ENCODE measurements at places on chromosomes 16 and 17.

DNA sequence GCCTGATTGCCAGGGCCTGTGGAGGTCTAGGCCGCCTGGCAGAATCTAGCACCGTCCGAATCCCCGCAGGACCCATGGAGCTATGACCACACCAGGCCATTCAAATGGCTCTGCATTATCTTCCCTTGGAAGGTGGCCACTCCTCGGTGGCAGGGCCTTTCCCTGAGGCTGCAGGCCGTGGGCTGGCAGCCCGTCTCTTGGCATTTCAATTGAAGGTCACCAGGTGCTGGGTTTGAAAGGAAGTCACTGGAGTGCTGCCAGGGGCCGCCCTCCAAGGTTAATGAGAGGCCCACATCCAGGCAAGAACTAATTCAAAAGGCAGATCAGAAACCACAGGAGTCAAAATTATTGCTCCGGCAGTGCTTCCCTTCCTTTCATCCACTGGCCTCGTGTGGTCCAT lies 27.7 kb upstream of the CACNG5 start:
- DNase-seq, result no peak

DNA sequence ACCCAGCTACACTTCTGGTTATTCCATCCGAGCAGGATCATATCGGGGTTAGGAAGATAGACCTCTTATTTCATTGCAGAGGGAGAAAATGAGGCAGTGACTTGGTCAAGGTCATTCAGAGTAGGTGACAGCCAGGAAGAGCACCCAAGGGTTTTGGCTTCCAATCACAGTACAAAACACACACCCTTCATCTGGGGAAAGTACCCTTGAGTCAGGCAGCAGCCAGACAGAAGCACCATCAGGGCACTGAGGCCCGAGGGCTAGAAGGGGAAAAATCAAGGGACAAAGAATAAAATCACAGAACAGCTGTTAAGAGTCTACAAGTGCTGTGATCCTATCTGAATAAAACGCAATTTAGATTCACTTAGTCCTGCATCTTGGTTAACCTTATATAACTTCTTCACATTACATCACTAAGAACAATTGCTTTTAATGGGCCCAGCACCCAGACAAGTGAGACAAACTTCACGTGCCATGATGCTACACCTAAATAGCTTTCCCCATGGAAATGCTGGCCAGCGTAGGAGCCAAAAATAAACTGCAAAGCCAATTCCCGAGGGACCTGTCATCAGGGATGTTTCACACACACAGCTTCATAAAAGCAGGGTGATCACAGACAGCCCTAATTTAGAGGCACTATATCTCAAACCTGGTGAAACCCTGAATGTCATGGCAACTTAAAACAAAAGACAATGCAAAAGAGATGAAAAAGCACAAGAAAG lies 4.9 kb downstream of the UBE2O start:
- DNase-seq, result no peak

DNA sequence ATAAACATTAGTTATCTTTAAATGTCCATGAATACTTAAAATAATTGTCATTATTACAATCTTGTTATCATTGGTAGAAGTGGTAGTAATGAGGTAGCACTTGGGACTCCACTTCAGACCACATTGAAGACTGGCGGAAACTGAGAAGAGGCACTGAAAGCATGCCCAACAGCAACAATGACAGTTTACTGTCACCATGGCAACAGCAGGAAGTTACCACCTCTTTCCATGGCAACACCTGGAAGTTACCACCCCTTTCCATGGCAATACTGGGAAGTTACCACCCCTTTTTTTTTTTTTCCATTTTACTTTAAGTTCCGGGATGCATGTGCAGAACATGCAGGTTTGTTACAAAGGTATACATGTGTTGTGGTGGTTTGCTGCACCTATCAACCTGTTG lies 494.9 kb upstream of the RBFOX1 start:
- DNase-seq, result no peak

DNA sequence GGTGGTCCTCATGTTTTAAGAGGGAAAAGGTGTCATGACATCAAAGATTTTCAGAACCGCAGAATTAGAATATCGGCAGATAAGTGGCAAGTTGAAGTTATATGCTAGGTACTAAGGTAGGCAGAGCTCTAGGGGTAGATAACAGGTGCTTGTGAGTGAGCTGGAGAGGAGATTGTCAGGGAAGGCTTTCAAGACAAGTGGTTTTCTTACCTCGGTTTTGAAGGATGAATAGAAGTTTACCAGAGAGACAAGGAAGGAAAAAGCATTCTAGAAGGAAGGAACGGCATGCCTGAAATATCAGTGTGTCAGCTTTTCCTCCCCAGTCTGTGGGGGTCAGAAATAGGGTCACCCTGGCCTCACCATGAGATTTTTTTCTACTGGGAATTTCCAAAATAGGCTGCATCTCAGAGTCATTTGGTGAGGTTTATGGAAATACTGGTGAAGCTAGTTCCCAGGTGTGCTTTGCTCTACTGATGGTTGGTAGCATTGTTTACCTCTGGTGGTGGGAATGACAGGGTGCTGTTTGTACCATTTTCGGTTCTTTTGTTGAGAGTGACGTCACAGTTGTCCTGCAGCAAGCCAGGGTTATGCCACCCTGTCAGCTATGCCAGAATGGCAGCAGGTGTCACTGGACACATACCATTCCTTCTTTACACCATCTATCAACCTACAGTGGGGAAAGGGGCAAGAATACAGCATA lies 112.5 kb downstream of the MSI2 start:
- DNase-seq, result no peak

DNA sequence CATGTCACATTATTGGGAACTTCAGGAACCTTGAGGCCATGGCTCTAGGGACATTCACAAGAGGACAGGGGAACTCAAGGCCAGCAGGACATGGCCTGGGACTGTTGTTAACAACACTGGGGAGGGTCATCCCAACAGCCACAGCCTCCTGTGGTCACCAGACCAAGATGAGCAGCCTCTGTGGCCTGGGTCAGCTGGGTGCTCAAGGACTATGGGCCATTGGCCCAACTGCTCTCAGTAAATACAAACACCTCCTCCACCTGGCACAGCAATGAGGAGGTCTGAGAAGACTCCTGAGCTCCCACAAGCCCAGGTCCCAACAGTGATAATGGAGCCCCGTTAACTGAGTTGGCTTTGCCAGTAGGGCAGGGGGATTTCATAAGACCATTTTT lies 20.9 kb downstream of the KIFC3 start:
- DNase-seq, result no peak

DNA sequence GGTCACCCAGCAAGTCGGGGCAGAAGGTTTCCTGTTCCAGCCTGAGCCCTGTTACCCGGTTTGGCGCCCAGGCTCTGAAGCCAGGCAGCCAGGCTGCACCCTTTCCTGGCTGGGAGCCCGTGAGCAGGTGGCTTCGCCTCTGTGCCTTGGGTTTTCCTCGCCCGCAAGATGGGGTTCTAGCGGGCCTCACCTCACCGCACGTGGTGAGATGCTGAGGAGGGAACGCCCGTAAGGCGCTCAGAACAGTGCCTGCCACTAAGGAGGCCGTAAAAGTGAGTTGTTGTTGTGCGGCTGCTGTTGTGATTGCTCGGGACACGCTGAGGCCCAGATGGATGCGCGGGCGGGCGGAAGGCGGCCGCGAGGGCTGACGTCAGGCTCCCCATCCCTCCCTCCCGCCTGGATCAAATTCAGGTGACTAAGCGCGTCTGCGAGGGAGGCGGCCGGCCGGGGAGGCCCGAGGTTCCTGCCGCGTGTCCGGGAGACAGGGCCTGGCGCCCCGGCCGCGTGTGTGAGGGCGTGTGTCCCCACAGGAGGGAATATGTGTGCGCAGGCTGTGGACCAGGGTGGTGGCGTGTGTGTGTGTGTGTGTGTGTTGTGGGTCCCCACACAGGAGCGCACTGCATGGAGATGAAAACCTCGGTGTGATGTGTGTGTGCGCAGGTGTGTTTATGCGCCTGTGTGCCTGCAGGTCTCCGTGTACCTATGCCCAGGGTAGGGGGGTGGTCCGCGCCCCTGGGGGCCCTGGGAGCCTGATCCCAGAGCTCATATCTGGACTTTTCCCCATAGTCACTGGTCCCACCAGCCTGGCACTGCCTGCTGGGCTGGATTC lies 4.3 kb downstream of the CAMKK1 start:
- DNase-seq, result no peak

GRCh38 chr16:68356249-68356918 lies 45.6 kb downstream of the PRMT7 start:
- peak; percentile 32 for DNase-seq

DNA sequence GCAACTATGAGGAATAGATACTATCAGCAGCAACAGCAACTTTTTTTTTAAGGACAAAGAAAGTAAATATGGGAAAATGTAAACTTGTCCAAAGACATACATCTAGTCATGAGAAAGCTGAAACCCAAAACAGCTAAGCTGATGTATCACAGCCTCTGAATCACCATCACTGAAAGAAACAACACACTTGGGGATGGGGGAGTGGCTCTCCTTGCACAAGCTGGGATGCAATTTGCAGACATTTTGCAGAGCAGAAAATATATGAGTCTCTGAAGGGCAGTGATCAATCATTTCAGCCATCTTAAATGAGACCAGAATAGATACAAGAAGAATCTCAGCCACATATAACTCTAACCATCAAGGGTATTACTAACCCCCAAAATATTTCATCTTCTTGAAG lies 79.1 kb downstream of the GRIN2A start:
- no peak for DNase-seq

DNA sequence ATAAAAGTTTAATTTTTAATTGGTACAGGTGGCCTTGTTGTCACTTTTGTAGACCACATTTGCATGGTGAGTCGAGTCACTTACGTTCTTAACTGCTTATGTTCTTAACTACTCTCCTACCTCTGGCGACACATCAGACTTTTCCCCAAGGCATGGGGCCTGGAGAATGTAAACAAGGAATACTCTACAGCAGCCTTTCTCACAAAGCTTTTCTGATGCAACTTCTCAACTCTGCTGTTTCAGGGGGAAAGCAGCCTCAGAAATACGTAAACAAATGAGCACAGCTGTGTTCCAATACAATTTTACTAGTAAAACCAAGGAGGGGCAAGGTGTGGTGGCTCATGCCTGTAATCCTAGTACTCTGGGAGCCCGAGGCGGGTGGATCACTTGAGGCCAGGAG lies 6.9 kb downstream of the KARS1 start:
- DNase-seq, result no peak

GRCh38 chr17:9427465-9428315 lies 147.9 kb downstream of the STX8 start:
- no peak for DNase-seq

GRCh38 chr17:62809656-62810055 lies 1.5 kb upstream of the MARCHF10 start:
- DNase-seq, result no peak

DNA sequence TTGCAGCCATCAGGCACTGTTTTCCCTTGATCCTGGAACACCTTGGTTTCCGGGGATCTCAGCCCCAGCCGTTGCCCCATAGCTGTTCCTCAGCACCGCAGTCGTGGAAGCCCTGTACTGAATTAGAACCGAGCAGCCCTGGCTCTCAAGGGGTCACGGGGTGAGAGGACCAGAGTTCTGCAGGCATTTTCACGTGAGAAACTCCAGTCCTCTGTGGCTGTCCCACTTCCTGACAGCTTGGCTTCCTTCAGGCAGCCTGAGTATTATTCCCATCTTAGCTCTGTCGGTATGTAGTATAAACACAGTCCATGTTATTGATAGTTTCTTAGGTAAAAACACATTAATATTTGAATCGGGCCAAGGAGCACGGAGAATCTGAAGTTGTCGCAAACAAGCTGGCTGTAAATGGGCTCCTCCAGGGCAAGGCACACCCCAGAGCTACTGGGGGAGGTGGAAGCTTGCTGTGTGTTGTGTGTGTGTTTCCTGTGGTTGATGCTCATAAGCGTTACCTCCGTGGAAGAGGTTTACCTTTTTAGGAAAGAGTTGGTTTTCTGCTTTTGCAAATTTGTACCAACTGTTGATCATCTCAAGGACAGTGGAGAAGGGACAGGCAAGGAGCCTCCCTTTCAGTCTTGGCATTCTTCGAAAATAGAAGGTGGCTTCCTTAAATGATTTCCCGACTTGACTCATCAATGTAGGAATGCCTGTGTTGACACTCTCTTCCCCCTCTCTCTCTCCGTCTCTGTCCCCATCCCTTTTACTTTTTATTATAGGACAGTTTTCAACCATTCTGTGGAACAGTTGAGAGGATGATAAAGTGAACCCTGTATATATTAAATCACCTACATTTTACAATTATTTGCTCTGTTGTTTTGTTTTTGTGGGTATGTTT lies 208.9 kb upstream of the CHMP6 start:
- DNase-seq, result no peak

- DNase-seq, result no peak
Measured at GRCh38 chr16:10600782-10601443, 20.5 kb upstream of the EMP2 start.

- no peak for DNase-seq
Measured at GRCh38 chr17:64572682-64573154, 65.9 kb downstream of the CEP95 start.

DNA sequence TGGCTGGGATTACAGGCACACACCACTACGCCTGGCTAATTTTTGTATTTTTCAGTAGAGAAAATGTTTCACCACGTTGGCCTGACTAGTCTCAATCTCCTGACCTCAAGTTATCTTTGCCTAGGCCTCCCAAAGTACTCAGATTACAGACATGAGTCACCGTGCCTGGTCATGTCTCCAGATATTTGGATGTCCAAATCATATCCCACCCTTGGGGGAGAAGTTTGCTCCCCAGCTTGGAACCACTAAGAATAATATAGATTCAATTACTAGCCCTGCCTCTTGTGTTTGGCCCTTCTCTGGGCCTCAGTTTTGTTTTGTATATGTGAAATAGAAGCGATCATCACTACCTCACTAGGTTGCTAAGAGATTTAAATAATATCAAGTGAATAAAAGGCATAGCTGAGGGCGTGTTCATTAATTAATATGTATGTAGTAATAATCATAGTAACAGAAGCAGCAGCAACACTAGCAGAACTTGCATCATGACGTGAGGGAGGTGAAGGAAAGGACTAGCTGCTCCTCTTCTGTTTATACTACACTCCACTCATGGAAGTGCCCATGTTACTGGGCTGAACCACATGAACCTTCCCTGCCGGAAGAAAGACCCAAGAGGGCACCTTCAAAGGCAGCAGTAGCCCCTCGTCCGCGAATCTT lies 253.6 kb upstream of the XYLT1 start:
- no peak for DNase-seq

DNA sequence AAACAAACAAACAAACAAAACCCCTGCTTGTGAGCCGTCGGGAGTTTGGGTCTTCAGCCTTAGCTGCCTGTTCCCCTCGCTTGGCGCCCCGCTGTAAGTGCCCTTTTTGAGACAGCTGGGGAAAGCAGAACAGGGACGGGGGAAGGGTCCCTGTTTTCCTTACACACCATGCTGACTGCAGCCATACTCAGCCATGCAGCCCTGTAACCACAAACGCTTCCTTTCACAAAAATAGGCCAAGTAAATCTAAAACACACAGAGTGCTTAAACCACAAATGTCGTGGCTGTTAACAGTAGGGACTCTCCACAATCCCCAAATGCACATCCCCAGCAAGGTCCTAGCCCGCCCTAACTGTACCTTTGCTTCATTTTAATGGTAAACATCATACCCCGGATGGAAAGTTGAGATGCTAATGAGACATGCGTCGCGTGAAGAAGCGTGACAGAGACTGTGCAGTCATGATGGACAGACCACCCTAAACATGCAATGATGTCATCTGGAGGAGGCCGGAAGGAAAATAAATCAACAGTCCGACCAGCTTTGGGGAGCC lies 129.9 kb downstream of the MGAT5B start:
- DNase-seq, result peak; percentile 22

- DNase-seq, result no peak
Measured at GRCh38 chr16:50705436-50706110, 12.2 kb downstream of the NOD2 start.
